PC-9 (cell line): ENCODE measurements at places on chromosomes 6 and 20.

GRCh38 chr6:108492131-108492766 is 68.5 kb upstream of the FOXO3 start:
- peak; percentile 1 for DNase-seq

GRCh38 chr6:52503851-52504781 is 72.7 kb downstream of the TRAM2 start:
- peak; percentile 99 for DNase-seq

- no peak for DNase-seq
Observed at GRCh38 chr6:41334482-41335040, 847 bp upstream of the NCR2 start.

DNA sequence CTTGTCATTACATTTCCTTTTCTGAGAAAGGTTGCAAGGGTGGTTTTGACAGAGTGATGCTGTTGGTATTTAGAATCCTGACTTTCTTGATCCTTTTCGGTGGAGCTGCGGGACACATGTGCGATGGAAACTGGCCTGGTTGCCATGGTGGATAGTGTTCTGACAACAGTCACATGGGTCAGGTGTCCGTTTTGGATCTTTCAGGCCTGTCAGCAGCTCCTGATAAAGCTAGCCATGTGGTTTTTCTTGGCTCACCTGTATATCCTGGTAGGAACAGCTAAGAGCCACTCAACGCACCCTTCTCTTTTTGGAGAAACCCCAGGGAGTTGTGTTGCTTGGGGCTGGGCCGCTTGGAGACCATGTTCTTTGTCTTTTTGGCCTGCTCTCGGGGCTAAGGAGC is 177.4 kb downstream of the MTFR2 start:
- no peak for DNase-seq

DNA sequence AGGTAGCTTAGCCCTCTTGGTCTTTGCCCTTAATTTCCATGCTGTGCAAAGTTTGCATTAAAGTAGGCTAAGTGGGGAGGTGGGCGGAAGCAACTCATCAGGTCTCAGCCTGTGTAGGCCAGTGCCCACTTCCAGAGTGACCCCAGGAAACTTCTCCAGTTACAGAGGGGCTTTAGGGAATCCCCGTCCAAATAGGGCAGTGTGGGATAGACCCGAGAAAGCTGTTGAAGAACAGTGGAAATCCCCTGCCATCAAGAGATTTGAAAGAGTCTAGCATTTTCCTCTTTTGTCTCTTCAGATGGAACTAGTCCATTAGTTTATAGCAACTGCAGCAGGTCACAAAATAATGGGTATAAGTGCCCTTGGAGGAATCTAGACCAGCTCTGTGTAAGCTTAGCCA is 20.2 kb downstream of the SF3B5 start:
- no peak for DNase-seq

GRCh38 chr6:81362246-81362645 is 390.2 kb downstream of the TENT5A start:
- no peak for DNase-seq

DNA sequence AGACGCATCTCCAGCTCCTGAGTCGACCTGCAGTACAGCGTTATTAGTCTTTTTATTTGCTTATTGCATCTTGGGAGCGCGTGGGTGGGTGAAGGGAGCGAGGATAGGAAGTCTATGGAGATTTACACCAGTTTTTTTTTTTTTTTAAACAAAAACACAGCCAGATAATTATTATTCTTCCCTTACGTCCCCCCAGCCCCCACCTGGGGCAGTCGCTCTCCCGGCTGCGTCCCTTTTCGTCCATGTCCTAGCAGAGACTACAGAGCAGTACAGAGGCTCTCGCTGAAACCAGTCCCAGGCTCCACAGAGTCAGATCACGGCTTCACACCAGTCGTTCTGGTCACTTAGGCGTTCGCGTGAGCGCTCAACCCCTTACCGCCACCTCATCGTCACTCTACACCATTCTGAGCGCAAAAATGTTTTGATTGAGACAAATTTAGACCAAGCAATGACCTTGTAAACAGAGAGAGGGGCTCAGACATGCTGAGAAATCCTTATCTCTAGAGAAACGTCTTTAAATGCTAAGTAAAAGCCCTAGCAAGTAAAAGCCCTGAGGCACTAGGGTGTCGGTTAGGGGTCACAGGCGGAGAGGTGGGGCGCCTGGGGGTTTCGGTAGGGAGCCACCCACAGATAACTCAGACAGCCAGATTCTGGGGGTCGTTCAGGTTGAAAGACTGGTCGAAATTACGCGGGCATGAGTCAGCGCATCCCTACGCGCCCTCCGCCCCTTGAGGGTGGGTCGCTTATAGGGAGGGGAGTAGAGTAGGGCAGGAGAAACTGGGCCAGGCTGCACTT is 975 bp upstream of the PPT2 start:
- peak; percentile 75 for DNase-seq

DNA sequence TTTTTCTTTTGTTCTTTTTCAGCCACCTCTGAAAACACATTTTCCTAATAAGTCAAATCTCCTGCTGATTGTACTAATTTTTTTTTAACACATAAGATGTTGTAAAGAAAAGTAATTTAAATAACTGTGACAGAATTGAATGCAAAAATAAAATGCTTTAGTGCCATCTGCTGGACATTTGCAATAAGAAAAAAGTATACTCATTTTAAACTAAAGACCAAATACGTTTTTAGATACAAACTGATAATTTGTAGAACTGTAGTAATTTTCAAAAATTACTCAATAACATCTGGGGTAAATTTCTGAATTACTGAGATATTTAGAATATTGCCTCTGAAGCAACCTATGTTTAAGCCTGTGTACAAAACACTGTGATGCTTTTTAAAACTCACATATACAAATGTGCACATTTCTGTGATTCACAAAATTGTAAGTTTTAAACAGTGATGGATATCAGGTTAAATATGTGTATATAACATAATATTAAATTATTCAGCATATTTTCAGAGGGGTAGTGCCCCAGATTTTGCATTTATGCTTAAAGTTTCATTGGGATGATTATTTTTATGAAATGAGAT is 198.7 kb downstream of the RIMS1 start:
- no peak for DNase-seq

DNA sequence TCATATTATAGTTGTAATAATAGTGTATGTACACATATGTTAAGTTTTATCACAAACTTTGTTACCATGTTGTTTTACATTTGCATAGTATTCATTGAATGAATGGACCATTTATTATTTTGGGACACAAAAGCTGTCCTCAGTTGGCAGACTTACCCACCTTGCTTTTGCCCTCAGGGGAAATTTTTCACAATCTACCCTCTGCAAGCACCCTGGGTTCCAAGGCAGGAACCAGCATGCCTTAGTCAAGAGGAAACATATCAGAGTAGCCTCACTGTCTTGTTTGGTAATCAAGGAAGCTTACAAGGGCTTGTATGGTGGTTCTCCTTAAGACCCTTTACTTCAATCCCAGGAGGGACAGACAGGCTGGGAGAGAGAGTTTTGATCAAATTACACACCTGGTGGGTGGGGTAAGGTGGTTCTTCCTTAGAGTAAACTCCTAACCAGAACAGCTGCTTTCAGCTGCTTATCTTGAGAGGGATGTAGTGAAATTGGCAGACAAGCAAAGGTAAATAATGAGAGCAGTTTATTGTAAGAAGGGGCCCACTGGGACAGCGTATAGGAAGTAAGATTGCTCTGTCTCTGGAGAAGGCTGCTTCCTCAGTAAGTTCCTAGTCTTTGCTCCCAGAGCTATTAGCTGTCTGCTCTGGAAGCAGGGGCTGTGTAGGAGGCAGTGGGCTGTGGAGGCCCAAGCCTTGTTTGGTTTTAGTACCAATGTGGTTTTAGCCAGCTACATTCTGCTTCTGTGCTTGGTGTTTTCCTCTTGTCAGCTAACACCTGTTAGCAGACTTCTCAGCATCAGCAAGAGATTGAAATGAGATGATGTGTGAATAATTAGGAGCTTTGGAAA is 31.1 kb downstream of the BRPF3 start:
- no peak for DNase-seq

- DNase-seq: no peak
Observed at GRCh38 chr6:136647363-136647852, 97.2 kb upstream of the MAP7 start.

GRCh38 chr6:40308533-40309306 is 278.4 kb downstream of the LRFN2 start:
- no peak for DNase-seq

DNA sequence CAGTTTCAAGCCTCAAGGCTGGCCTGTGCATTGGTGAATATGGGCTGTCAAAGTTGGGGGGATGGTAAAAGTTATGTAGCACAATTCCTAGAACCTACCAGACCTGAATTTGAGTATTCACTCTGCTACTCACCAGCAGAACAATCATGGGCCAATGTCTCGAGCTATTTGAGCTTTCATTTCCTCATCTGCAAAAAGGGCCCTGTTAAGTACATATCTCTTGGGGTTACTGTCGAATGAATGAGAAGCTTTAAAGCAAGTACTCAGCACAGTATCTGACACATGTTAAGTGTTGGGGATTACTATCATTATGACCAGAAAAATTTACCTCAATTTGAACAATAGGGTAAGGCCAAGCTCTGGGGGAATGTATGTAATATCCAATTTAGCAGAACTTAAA is 13.5 kb upstream of the ENPP4 start:
- DNase-seq: no peak
